ENCODE measurements at places on chromosomes 1 and 21. TPM values are rescaled to one million over a fixed set of nuclear protein-coding genes. Genes with fewer than 3 reads are reported as not detected.

UBXN10 gene
- 3.1 TPM for total RNA-seq

BSND gene
- not detected for total RNA-seq

ACTL8 gene
- total RNA-seq = not detected

LCA5L gene
- not detected for total RNA-seq

ELAPOR1 gene
- 0.29 TPM for total RNA-seq

G0S2 gene
- not detected for total RNA-seq

CNIH4 gene
- 47.6 TPM for total RNA-seq

VSIG8 gene
- 0.37 TPM for total RNA-seq

- H3K4me3 ChIP-seq = no peak overlapping the region
- no peaks in the 10 kb centered on the region for H3K36me3 ChIP-seq
- no peaks in the 10 kb centered on the region for H3K4me1 ChIP-seq
- H3K27me3 ChIP-seq = no peaks in the 10 kb centered on the region
- H3K27ac ChIP-seq = no peak overlapping the region
- DNase-seq = no peak
Observed at GRCh38 chr1:63921359-63921758, 147.5 kb downstream of the ROR1 start.

DNA sequence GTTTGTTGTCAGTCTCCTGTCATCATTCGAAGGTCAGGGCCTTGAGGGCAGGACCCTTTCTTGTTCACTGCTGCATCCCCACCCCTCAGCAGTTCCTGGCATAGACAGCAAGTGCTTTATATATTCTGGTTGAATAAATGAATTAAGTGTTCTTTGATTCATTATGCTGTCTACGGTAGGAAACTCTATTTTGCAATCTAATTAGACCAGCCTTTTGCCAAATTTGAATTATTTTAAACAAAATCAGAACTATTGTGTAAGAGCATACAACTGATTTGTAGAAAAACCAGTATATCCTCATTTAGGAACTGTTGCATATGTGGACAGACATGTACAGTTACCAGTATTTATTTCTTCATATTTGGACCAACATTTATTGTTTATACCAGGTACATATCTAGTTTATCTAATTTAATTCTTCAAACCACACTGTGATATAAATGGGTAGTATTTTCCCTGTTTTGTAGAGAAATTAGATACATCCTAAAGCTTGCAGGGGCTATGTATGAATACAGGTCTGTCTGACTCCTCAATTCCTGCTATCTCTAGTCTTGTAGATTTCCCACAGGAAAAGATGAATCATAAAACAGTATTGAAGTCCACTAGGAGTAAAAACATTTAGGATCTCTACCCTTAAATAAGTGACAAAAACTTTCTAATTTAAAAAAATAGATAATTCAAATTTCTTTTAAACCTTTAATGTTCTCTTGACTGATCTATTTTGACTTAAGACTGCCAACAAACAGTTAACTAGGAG, 10.4 kb downstream of the MGST3 start:
- no peaks in the 10 kb centered on the region for H3K36me3 ChIP-seq
- peaks cover 11% of the 10 kb centered on the region for H3K4me1 ChIP-seq
- no peaks in the 10 kb centered on the region for H3K27me3 ChIP-seq
- H3K4me3 ChIP-seq = no peak overlapping the region
- DNase-seq = no peak

DNA sequence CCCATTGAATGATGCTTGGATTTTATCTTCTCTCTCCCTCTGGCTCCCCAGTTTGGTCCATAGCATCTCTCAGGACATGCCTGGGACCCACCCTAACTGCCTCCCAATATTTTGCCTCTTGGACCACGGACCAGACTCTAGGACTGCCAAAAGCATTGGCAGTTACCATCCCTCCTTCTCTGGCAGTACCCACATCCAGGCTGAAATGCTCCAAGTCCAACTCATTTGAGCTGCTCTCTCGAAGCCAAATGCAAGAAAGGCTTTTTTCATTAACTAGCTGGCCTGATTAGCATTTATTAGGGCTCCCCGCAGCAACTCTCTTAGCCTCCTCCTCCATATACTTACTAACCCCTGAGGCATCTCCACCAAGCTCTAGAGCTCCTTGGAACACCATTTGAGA, 140.0 kb upstream of the GRIK3 start:
- H3K27ac ChIP-seq = no peak overlapping the region
- H3K4me3 ChIP-seq = no peak overlapping the region
- no peak for DNase-seq
- H3K36me3 ChIP-seq = no peaks in the 10 kb centered on the region
- no peaks in the 10 kb centered on the region for H3K4me1 ChIP-seq

DNA sequence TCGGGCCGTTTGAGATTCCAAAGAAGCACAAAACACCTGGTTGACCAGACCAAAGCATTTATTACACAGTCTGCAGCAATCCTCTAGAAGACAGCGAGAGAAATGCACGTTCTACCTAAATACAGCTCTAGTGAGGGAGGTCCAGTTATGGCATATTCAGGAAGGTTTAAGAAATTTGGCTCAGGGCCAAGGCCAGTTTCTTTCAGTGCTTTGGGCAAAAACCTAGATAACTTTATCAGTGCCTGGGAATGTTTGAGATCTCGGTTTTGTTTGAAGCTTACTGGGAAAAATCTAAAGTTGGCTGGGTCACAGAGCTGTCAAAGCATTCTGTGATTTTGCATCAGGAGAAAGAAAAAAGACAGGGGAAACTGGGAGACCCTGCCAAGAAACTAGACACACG, 514.0 kb upstream of the TMPRSS15 start:
- no peaks in the 10 kb centered on the region for H3K36me3 ChIP-seq
- H3K4me1 ChIP-seq = no peaks in the 10 kb centered on the region
- H3K27me3 ChIP-seq = no peaks in the 10 kb centered on the region
- H3K27ac ChIP-seq = no peak overlapping the region
- no peak for DNase-seq

GRCh38 chr1:21932127-21932526, 5.0 kb downstream of the HSPG2 start:
- H3K27me3 ChIP-seq = no peaks in the 10 kb centered on the region
- no peaks in the 10 kb centered on the region for H3K36me3 ChIP-seq
- peak overlapping the region; percentile 93 for H3K27ac ChIP-seq

DNA sequence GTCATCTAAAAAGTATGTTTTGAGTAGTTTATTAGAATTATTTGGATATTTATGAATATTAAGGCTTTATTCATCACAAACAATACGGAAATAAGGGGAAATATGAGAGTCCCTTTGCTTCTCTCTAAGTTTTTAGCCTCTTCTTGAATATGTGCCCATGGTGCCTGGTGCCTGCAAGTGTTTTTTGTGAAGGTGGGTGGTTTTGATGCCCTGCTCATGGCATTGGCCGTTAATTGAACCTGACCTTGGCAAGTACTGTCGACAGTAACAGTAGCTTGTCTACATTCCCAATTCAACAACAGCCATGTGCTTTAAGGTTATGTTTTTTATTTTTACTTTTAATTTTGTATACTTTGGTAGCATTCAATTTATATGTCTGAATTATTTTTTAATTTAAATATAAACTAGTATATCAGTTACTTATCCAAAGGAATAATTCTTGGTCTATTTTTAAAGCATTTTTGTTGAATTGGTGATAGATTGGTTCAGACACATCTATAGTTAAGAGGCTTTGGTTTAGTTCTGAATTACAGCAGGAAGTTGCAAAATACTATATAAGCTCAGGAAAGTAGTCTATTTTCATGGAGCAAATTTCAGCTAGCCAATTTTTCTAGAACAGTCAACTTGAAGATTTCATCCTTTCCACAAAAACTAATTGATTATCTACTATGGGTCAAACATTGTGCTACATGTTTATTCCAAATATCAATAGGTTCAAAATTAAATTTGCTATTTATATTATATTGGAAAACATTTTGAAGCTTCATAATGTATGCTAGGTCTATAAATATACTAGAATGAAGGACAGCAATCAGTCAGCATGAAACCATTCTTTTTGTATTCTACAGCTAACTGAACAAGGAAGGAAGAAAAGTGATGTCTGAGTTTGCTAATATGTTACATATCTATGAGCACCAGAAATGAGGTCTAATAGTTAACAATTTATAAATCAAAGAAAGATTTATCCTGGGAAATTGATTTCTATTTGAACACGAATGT, 184.4 kb downstream of the MRPL39 start:
- H3K4me3 ChIP-seq = no peak overlapping the region
- H3K36me3 ChIP-seq = no peaks in the 10 kb centered on the region
- no peak overlapping the region for H3K27ac ChIP-seq
- DNase-seq = no peak
- no peaks in the 10 kb centered on the region for H3K27me3 ChIP-seq
- no peaks in the 10 kb centered on the region for H3K4me1 ChIP-seq

DNA sequence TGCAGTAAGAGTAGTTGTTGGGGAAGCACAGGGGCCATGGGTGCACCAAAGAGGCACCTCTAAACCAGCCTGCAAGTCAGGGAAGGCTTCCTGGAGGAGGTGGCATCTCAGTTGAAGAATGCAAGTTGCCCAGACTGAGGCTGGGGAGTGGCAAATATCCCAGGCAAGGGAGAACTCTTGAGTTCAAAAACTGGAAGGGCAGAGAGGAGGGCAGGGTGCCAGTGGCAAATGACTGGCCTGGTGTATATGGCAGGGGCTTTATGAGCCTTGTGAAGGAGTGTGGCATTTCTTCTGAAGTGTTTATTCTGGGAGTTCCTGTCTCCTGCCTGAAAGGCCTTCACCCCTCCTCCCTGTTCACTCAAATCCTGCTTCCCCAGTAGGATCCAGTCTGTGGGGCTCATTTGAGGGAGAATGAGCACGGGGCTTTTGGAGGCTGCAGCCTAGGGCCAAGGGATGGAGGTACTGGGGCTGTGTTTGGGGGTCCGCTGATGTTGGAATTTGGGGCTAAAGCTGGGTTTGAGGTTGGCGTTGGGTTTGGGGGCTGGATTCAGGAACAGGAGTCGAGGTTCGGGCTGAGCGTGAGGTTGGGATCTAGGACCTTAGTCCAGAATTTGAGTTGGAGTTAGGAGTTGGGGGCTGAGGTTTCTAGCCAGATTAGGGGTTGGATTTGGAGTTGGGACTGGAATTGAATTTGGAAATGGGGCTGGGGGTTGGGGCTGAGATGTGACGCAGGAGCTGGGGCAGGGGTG, at the start of gene TMEM125:
Gene TMEM125, plus strand, starts transcription at position 357 of the 749 bp plus-strand sequence. CDS start 2,740 bp downstream, outside the sequence.
- no peak for DNase-seq
- H3K36me3 ChIP-seq = no peaks in the 10 kb centered on the region
- no peaks in the 10 kb centered on the region for H3K27me3 ChIP-seq
- H3K4me3 ChIP-seq = no peak within 1 kb of the TSS
- no peak within 1 kb of the TSS for H3K27ac ChIP-seq
- no peaks in the 10 kb centered on the region for H3K4me1 ChIP-seq

DNA sequence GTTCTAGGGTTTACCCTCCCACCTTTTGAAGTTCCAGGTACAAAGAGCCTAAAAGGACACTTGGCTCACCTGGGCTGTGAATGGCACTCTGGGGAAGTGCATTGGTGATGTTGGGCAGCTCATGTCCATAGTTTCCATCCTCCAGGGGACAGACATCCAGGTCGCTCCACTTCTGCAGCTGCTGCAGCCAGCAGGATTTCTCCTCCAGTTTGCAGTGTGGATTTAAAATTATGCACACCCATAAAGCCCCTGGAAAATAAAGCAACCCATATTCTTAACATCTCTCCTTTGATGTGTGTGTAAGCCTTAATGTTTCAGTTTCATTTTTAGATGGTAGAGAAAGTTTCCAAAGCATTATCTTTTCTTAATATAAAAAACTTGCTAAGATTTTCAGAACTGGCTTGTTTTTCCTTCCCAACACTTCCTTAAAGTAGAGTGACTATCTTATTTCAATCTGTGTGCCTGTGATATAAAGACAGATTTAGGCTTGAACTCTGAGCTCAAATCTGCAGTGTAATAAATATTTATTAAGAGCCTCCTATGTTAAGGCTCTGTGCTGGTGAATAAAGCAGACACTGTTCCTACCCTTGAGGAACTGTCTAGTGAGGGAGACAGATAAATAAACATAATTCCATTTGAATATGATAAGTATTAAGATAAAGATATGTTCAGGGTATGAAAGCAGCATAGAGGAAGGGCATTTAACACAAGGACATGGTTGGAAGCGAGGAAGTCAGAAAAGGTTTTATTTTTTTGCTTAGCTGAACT, 39.1 kb downstream of the UROD start:
- no peaks in the 10 kb centered on the region for H3K36me3 ChIP-seq
- no peaks in the 10 kb centered on the region for H3K27me3 ChIP-seq
- H3K4me1 ChIP-seq = no peaks in the 10 kb centered on the region
- DNase-seq = no peak

GRCh38 chr1:182569939-182570610, 19.0 kb downstream of the RNASEL start:
- H3K27ac ChIP-seq = no peak overlapping the region
- DNase-seq = no peak
- H3K36me3 ChIP-seq = no peaks in the 10 kb centered on the region
- H3K27me3 ChIP-seq = no peaks in the 10 kb centered on the region
- H3K4me1 ChIP-seq = no peaks in the 10 kb centered on the region
- H3K4me3 ChIP-seq = no peak overlapping the region

DNA sequence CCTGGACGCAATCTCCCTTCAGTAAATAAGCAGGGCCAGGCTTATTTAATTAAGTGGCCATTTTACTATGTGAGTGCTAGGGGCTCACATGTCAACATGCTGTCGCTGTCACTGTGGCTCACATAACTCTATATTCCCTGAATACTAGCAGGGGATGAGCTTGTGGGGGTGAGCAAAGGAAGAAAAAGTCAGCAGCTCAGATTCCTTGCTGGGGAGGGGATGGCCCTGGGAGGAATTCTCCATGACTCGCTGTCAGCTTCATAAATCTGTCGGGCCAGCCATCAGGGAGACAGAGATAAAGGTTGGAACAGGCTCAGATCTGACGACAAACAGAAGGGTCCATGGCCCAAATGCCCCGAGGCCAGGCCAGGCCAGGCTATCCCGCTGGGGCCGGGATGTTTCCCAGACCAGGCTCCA, 26.0 kb upstream of the PLEKHG5 start:
- no peak for DNase-seq
- no peak overlapping the region for H3K27ac ChIP-seq

DNA sequence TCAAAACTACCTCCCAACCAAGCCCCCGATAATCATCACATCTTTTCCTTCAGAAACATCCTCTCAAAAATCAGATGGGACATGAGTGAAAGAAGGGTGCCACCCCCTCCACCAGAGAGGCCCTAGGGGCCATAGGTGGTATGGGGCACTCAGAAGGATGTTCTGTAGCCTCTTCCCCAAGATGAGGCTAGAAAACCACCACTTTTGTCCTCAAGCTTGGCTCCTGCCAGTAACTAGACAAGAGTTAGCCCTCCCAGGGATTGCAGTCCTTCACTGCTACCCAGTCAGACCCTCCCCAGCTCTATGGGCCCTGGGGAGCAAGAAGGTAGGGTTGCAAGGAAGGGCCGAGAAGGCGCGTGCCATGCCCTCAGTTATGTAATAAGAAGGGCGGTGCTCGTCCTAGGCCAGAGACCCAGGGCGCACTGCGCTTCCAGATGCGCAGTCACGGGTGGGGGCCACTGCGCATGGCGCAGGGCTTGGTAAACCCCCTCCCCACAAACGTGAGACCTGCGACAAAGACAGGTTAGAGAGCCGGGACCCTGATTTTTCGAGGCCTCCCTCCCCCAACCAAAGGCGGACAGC, 69.7 kb downstream of the CD46 start:
- peak overlapping the region; percentile 97 for H3K27ac ChIP-seq
- no peak for DNase-seq
- no peaks in the 10 kb centered on the region for H3K36me3 ChIP-seq
- no peaks in the 10 kb centered on the region for H3K27me3 ChIP-seq
- H3K4me3 ChIP-seq = peak overlapping the region; percentile 78
- peaks cover 40% of the 10 kb centered on the region for H3K4me1 ChIP-seq
